ENCODE measurements at places on chromosomes 5 and 9.

GRCh38 chr5:141835928-141836670, 42.1 kb downstream of the PCDH1 start:
- no peak for DNase-seq

- no peak for DNase-seq
Measured at GRCh38 chr5:133792024-133792423, 176.4 kb downstream of the C5orf15 start.

- no peak for DNase-seq
Measured at GRCh38 chr5:91118796-91119195, 264.3 kb downstream of the ARRDC3 start.

DNA sequence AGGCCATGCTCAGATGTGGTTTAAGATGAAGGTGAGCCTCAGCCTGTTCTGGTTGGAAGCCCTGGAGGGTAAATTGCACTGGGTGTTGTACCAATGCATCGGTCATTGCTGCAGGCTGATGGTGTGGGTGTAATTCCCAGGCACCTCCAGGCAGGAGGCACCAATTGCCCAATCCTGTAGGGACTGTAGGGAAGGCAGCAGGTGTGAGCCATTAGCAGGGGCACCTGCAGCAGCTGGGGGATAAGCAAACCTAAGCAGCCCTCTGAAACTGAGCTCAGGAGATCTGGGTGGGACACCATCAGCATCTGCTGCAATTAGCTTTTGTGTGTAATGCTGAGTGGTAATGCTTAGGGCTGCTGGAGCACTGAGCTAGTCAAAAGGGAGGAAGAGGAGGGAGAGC, 190.1 kb upstream of the TBC1D2 start:
- DNase-seq = no peak

DNA sequence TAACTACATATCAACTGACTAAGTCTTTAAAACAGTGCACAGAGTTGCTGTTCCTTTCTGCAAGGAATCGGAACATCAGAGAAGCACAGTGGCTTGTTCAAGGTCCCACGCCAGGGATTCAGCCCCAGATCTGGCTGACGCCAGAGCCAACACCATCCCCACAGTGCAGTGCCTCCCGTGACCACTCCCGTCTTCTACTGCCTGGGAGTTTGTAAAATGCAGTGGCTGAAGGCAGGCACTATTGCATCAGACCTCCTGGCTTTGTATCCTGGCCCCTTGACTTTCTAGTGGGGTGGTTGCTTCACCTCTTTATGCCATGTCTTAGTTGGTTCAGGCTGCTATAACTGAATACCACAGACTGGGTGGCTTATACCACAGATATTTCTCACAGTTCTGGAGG, 131.0 kb downstream of the NSG2 start:
- no peak for DNase-seq

- DNase-seq = no peak
Measured at GRCh38 chr5:84228266-84228665, 156.4 kb downstream of the EDIL3 start.

DNA sequence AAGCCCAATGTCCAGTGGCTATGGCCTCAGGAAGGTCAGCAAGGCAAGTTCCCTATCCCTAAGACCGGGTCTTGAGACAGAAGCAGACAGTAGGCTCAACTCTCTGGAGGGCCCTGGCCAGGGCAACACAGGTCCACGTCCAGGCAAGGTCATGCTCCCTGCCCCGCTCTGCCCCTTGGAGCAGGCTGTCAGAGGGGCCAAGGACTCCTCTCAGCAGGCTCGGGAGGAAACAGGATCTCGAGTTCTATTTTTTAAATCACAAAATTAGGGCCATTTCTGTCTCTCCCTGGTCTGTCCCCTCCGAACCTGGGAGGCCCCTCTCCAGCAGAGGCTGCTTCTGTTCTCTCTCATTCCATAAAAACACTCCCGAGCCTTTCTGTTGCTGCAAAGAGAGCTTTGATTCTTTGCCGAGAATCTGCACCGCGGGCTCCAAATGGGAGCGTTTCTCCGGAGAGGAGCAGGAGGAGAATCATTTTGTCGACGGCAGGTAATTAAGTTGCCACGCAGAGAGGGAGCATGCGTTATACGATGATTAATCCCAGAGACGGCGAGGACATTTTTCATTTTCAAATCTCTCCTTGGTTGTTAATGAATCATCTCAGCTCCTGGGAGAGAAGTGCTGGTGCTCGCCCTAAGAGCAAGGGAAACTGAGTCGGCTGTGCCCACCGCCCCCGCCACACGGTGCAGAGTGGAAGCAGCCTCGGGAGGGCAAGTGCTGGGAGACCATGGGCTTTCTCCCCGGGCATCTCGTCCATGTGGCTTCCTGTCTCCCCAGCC, 24.5 kb upstream of the FCN1 start:
- no peak for DNase-seq

DNA sequence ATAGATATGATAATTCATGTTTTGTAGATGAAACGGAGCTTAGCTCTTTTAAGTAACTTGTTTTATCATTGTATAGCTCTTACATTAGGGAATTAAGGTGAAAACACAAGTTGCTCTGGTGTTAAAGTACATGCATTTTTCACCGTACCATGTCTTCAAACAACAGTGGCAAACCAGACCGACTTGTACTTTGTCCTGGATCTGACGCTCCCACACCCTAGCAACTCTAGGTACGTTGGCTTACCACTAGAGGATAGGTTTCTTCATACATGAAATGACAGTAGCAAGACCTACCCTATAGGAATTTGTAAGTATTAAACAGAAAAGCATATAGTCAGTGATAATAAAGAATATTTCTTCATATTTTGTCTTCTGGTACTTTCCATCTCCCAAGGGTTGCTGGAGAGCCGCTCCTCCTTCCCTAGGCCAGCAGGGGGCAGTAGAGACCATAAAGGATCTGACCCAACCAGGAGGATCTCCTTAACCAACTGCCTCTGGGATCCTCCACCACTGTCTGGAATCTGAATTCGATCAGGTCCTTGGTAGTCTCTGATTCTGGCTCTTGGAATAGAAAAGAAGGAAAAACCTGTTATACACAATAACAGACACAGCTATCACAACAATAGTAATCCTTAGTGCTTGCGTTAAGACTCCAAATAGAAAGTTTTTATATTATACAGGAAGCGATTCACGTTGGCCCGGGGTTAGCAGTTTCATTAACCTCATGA, 136.7 kb downstream of the CAVIN4 start:
- peak; percentile 14 for DNase-seq

DNA sequence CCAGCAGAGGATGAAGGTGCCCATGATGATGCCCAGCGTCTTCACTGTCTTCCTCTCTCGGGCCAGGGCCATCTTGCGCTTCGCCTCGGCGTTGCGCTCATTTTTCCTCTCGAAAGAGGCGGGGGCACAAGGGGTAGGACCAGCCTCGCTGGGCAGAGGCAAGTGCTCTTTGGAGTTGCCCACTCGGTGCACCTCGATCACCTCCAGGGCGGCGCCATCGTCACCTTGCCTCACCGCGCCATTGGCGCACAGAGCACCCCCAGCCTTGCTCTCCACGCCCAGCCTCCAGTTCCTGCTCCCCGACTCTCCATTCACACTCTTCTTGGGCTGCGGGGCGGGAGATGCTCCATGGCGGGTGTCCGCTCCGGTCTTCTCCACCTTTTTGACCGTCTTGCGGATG, 1.6 kb downstream of the HTR1A start:
- no peak for DNase-seq

- no peak for DNase-seq
Measured at GRCh38 chr5:154494036-154494435, 16.0 kb upstream of the HAND1 start.

DNA sequence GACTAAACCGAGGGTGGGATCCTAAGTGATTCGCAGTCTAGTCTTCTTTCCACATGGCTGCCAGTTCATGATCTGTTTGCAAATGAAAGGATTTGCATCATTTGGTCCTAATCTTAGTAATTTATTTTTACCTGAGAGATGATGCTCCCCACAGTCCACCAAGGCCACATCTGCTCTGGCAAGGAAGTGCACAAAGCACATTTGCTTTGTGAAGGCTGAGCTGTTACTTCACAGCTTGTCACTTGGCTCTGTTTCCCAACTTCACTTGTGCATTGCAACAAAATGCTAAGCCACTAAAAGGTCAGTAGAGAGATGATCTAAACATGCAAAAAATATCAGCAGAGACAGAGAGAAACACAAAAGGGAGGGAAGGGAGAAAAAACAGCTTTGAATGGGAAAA, 128.5 kb upstream of the VLDLR start:
- no peak for DNase-seq

- no peak for DNase-seq
Measured at GRCh38 chr5:175706499-175706898, 48.6 kb downstream of the HRH2 start.

- no peak for DNase-seq
Measured at GRCh38 chr9:98603821-98604383, 104.8 kb downstream of the GABBR2 start.

DNA sequence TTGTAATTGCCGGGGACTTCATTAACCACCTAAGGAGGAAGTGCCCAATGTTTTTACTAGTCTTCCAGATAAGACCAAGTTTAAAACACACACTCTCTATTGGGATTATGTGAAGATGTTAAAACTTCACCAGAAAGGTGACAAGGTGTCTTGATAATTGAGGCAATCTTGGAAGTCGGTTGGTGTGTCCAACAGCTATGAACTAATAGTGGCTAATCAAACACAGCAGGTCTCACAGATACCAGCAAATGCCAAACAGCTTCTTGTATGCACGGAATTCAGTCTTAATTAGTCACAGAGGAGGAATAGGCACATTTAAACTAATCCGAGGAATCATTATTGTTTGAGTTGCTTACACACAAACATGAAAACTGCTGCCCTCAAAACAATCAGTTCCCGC, 214.5 kb downstream of the SEC61B start:
- no peak for DNase-seq

DNA sequence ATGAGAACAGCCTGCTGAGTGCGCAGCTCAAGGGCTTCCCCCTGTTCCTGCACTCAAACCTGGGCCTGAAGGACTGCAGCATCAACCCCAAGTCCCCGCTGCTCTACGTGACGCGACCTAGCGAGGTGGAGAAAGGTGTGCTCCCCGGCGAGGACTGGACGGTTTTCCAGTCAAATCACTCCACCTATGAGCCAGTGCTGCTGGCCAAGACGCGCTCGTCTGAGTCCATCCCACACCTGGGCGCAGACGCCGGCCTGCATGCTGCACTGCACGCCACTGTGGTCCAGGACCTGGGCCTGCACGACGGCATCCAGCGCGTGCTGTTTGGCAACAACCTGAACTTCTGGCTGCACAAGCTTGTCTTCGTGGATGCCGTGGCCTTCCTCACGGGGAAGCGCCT, 19.9 kb downstream of the NDST1 start:
- no peak for DNase-seq

- no peak for DNase-seq
Measured at GRCh38 chr9:35683323-35683722, 6.4 kb downstream of the TPM2 start.

GRCh38 chr5:124162767-124163532, 583.5 kb downstream of the ZNF608 start:
- no peak for DNase-seq

- peak; percentile 12 for DNase-seq
Measured at GRCh38 chr9:84296146-84296843, 44.3 kb downstream of the SLC28A3 start.

DNA sequence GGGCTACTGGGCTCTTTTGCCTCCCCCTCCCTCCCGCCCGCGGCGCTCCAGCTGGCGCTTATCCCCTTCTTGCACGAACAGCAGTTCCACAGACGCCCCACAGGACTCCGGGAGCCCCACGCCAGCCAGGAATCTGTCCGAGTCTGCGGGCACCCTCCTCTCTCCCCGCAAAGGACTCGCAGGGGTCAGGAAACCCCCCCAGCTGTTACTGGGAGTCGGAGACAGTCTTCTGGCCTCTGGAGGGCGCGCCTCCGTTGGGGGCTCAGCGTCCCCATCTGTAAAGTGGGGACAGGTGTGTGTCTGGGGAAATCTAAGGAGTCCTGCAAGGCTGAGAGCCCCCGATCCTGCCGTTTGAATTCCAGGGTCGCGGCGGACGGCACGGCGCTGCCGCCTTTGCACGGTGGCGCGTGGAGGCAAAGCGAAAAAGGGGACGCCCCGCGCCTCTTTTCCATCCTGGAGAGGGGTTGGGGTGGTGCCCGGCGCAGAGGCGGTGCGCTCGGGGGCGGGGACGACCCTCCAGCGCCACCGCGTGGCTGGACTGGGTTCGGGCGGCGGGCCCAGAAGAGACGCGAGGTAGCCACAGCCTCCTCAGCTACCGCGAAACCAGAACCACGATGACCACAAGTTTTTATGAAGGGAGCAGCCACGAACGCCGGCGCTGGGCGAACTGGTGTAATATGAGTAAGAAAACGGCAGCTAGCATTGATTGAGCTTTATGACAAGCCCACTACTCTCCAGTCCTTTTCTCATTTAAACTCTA, 2.8 kb upstream of the CCIN start:
- peak; percentile 75 for DNase-seq

DNA sequence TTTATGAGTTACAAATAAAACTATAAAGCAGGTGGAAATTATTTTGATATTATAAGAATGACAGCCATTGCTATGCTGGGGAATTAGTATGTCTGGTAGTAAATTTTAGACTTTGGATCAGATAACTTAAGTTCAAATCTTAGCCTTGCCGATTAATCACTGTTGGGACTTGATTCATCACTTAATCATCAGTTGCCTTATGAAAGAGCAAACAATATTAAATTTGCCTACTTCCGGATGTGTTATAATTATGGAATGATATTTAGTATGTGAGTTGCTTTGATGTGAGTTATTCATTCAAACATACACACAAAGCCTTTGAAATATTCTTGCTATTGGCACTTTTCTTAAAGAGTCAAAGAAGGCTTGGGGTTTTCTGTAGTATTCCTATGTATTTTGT, 717.7 kb downstream of the BRINP1 start:
- DNase-seq = no peak

- no peak for DNase-seq
Measured at GRCh38 chr5:77623203-77623740, 15.2 kb downstream of the OTP start.

DNA sequence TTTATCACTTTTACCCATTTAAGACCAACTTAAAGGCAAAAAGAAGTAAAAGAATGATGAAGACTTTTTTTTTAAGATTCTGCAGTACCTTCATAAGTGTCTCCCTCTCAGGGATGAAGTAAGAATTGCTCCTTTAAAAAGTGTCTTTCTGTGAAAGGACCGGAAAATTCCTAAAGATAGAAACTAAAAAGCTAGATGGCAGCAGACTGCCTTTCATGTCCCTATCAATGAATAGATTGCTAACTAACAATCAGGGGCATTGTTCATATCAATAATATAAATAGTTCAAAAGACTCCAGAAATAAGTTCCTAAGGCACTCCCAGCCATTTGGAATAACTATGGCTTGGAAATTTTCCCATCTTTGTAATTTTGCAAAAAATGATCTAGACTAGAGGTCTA, 558.0 kb downstream of the PDE4D start:
- no peak for DNase-seq
